ENCODE measurements at places on chromosomes 11 and 22. TPM values are rescaled to one million over a fixed set of nuclear protein-coding genes. Genes with fewer than 3 reads are reported as not detected.

DNA sequence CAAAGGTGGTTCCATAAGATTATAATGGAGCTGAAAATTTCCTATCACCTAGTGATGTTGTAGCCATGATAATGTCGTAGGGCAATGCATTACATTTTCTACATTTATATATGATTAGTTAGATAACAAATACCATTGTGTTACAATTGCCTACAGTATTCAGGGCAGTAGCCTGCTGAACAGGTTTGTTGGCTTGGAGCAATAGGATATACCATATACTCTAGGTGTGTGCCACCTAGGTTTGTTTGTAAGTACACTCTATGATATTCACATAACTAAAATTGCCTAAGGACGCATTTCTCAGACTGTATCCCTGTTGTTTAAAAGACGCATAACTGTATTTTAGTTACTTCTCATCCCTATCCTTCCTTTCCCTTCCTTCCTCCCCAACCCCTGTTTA, 13.6 kb downstream of the PLEKHB1 start:
- no peak for DNase-seq

DNA sequence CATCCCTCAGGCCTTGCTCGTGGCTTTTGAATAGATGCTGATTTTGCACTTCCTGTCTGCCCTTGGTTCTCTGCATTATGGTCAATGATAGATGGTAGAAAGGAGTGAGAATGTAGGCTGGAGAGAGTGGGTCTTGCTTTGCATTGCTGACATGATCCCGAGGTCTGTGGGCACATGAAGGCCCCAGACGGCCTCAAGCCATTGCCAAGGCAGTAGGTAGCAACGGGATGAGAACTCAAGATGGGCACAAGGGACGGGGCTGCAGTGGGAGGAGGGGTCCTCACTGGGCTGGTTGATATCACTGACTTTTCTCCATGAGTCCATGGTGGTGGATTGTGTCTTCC, 54.0 kb downstream of the GAB4 start:
- DNase-seq: no peak

The KMT2A gene
- polyA plus RNA-seq: 23.6 TPM

GRCh38 chr11:121421149-121421901, 30.8 kb upstream of the SORL1 start:
- no peak for DNase-seq
